ENCODE measurements at places on chromosomes 2 and 18.
A peak's percentile ranks its signal among the peaks of the same experiment; 100 is the strongest.

DNA sequence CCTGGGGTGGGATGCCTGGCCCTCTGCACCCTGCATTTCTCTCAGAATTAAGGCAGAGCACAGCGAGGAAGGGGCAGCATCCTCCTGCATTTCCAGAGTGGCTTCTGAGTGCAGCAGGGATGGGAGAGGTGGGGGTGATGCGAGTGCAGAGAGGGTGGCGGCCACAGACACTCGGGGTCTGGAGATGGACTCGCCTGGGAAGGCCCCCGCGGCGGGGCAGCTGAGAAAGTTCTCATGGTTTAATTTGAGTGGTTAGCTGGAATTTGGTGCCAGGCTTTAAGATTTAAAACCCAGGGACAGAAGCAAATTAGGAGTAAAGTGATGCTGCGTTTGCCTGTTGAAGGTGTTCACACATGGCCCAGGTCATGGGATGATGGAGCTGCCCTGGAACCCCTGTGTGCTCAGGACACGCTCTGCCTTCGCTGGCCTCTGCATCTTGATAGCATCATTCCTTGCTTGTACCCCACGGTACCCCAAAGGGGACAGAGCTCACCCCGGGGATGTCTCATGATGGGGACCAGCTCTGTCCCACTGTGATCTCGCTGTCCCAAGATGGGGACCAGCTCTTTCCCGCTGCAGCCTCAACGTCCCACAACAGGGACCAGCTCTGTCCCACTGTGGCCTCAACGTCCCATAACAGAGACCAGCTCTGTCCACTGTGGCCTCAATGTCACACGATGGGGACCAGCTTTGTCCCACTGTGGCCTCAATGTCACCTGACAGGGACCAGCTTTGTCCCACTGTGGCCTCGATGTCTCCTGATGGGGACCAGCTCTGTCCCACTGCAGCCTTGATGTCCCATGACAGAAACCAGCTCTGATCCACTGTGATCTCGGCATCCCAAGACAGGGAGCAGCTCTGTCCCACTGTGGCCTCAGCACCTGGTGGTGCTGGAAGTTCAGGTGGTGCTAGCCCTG lies 27.5 kb downstream of the TMEM18 start:
- no peak for DNase-seq

DNA sequence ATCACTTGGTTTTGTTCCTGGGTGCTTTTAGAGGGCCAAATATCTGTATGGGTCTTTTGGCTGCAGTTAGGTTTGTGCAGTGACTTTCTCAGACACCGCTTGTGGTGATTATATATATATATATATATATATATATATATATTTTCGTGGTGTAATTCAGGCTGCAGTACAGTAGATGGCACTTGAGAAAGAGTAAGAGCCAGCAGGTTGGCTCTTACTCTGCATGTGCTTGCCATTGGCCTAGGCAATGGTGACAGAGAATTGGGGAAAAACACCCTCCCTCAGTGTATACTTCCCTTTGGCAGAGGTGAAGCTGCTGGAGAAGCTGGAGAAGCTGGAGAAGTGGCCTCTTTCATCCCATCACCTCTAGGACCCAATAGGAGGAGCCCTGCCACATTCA lies 22.2 kb upstream of the MYL1 start:
- no peak for DNase-seq

GRCh38 chr18:39480494-39481195 lies 1915.0 kb upstream of the CELF4 start:
- DNase-seq, result no peak

DNA sequence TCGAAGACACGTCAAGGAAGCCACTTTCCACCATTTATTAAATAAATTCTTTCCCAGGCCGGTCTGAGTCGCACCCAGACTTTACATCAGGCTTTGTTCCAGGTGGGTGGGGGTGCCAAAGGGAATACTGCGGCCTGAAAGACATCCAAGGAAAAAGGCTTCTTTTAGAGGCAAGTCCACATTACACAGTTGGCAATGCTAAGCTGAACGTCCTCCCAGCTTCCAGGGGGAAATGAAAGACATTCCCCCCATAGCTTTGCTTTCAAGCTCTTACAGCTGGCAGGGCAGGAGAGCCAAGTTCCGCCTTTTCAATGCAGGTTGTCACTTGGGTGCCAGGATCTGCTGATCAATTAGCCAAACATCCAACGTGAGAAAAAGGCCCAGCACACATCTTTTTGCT lies 36.5 kb upstream of the PTPN4 start:
- no peak for DNase-seq

- DNase-seq, result no peak
Observed at GRCh38 chr18:74478880-74479279, 17.3 kb upstream of the CNDP2 start.

- no peak for DNase-seq
Observed at GRCh38 chr2:167187978-167188967, 300.0 kb downstream of the XIRP2 start.

DNA sequence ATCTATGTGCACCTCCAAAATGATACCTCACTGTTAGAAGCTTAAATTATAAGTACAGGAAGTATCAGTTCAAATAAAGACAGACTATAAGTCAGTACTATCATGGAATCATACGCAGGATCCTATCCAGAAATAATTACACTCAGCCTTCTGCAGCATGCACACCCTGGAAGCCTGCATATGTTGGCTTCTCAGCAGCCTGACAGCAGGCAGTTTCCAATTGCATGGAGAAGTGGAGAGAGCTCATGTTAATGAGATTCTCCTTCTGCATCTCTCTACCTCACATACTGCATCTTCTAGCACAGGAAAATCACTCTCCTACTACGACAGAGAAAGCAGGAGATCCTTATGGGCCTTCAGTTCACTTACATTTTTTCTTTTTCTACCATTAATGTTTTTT lies 20.5 kb downstream of the NR4A2 start:
- DNase-seq, result no peak

DNA sequence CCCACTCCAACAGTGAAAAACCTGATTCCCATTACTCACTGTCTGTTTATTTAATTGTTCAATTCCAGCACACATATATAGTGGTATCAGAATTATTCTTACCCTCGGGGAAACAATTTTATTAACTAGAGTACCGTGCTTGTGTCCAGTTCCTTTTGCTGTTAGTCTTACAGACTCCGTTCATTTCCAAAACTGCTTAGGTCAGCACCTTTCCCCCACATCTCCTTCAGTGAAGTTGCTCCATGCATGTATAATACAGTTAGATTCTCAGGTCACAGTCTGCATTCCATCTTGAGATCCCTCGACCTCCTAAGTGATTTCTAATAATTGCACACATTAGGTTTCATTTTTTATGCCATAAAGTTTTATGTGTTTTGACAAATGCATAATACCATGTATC lies 56.3 kb upstream of the ZNF521 start:
- no peak for DNase-seq

DNA sequence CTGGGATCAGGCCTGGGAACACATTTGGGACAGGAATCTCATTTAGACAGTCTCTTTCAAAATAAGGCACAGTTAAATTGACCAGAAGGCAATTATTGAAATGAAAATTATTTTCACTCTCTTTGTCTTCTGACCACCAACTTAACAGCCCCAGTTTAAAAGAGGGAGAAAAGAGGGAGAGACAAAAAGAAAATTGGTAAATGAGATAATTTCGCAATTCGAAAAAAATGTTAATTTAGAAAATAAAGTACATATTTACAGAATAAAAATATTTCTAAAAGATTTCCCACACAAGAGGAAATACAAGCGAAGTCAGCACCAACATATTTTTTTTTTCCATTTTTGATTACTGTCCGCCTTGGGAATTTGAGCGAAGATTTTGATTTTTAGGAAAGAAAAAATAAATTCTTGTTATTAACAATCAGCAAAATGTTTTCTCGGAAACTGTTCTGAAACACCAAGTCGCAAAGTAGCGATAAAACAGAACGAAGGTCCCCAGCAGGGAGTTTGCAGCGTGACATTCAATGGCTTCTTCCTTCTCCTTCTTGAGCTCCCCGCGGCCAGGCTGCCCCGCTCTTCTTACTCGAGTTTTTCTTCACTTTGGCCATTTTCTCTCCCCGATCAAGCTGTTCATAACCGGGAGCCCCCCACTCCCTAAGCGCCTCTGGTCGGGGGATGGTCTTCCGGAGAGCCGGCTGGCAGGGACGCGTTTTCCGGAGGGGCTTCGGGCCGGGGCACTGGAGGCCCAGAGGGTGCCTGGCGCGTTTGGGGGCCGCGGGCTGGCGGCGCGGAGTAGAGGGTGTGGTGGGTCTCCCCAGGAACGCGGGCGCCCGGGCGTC lies 5.0 kb downstream of the SP9 start:
- DNase-seq, result no peak

DNA sequence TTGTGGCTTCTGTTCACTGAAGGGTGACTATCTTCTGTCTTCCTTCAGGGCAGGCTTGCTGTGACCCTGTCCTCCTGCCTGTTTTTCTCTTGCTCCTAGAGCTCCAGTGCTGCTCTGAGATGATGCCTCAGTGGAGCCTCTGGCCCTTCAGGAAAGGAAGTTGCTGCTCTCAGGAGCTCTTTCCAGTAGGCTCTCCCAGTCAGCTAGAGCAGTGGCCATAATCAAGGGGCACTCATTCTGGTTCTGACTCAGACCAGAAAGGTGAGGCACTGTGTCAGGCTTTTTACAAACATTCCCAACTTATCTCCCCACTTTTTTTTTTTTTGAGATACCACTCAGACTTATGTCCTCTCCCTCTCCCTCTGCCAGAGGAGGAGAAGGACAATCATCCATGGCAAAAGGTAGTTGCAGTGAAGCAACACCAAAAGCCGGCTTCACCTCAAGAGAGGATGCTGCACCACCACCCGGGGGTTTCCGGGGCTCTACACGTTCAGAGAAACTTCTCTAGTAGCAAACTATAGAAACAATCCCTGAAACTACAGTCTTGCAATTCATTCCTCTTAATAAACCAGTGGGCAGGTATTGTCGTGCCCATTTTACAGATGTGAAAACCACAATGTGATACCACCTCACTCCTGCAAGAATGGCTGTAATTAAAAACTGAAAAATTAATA lies 115.4 kb downstream of the ACTR3 start:
- DNase-seq, result no peak

- DNase-seq, result no peak
Observed at GRCh38 chr2:19617257-19617848, 258.9 kb upstream of the OSR1 start.

- no peak for DNase-seq
Observed at GRCh38 chr2:191713837-191714236, 35.9 kb downstream of the NABP1 start.

DNA sequence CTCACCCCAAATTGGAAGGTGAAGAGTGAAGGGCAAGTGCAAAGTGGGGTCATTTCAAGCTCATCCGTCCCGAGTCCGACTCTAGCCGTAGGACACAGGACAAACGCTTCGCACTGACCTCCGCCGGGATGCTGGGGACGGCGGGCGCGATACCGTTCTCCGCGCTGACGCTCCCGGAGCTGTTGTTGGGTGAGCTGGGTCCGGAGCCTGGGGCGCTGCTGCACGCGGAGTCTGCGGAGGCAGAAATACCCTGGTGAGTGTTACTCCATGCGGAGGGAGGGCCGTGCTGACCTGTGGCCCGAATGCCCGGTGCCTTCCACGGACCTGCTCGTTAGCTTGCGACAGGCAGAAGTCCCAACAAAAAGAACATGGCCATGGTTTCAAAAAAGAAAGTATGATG lies 261.3 kb downstream of the HDAC4 start:
- DNase-seq, result no peak

GRCh38 chr2:50849190-50849589 lies 182.7 kb downstream of the NRXN1 start:
- DNase-seq, result no peak

- no peak for DNase-seq
Observed at GRCh38 chr2:145094370-145094769, 574.5 kb upstream of the ZEB2 start.

- no peak for DNase-seq
Observed at GRCh38 chr2:66888246-66888645, 453.3 kb downstream of the MEIS1 start.

GRCh38 chr2:1591978-1592907 lies 152.1 kb downstream of the PXDN start:
- no peak for DNase-seq

GRCh38 chr2:216796115-216796840 lies 63.6 kb downstream of the TNP1 start:
- no peak for DNase-seq

GRCh38 chr2:197281421-197281820 lies 29.2 kb downstream of the ANKRD44 start:
- DNase-seq, result no peak

- DNase-seq, result no peak
Observed at GRCh38 chr2:39377226-39377939, 59.7 kb downstream of the MAP4K3 start.

DNA sequence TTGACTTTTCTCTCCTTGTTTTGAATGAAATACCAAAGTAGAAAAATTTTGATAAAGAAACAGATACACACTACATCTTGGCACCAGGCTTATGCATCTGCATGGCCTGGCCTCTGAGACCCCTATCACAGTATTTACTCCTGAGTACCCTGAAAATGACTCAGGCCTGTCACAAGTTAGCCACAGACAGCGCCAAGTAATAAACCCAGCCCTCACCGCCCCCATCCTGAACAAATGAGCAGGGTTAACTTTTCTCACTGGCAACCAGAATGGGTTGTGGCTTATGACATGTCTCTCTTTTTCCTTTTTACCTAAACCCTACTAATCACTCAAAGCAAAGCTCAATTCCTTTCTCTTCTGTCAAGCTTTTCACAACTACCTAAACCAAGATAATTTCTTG lies 35.3 kb downstream of the SPRED2 start:
- DNase-seq, result peak; percentile 19

DNA sequence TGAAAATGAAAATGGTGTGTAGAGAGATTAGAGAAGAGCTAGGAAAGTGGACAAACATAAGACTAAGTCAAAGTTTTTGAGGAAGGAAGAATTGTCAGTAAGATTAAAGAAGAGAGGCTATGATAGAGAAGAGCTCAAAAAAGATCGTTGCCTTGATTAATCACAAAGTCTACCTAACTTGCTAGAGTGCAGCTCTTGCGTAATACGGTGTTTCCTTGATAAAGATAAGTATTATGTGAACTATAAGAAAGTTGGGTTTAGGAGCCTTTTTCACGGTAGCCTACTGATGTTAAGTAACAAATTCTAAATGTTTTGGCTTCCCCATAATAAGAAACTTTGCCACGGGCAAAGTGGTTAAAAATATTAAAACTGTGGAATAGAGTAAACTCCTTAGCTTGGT lies 226.4 kb upstream of the NRXN1 start:
- DNase-seq, result no peak

DNA sequence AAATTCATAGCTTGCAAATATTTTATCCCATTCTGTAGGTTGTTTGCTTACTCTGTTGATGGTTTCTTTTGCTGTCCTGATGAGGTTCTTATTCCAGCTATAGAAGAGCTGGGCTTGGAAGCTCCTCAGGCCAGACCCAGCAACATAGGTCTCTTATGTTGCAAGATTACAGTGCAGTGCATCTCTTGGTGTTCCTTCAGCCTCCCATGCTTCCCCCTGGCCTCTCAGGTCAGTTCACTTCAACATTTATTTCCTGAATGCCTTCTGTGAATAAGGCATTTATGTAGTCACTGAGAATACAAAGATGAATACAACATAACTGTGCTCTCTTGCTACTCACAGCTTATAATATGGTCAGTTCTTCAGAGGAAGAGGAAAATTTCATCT lies 179.0 kb upstream of the SLC39A10 start:
- no peak for DNase-seq

- DNase-seq, result no peak
Observed at GRCh38 chr2:57920342-57920939, 126.2 kb upstream of the VRK2 start.
